ENCODE measurements at places on chromosomes 3 and 15. TPM values are rescaled to one million over a fixed set of nuclear protein-coding genes. Genes with fewer than 3 reads are reported as not detected.
A peak's percentile ranks its signal among the peaks of the same experiment; 100 is the strongest.

DNA sequence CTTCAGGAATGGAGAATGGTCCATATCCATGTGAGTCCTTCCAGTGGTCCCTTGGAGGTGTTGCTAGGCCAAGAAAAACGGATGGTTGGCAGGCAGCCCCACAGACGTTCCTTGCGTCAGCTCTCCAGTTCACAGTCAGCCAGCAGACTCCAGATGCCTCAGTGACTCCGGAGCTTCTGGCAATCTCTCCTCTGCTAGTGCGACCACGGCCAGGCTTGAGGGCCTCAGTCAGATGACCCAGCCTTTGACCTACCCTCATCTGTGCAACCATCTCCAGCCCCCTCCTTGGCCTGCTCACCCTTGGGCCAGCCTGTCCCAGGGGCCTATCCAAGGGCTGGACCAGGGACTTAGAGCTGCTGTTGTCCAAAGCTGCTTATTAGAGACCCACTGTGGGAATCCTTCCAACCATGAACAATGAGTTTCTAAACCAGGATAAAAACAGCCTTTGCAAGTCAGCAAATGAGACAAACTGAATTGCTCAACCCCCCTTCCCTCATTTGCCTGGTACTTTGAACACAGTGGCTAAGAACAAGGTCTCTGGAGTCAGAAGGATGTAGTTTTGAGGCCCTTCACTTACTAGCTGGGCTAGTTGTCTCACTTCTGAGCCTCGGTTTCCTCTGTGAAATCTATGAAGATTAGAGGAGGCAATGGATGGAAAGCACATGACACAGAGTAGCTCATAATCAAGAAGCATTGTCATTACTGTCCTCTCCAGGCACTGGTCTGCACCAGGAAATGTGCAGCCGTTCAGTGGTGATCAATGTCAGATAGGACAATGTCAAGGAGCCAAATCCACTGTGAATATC, 44.8 kb downstream of the ANP32A start:
- no peak overlapping the region for H3K4me3 ChIP-seq
- H3K27ac ChIP-seq: no peak overlapping the region
- peaks cover 9% of the 10 kb centered on the region for H3K36me3 ChIP-seq
- H3K27me3 ChIP-seq: no peaks in the 10 kb centered on the region
- no peak for DNase-seq

- H3K27ac ChIP-seq: no peak overlapping the region
- H3K4me3 ChIP-seq: no peak overlapping the region
- H3K27me3 ChIP-seq: no peaks in the 10 kb centered on the region
- H3K36me3 ChIP-seq: no peaks in the 10 kb centered on the region
- peak; percentile 45 for DNase-seq
Measured at GRCh38 chr3:121995161-121996137, 26.6 kb downstream of the ILDR1 start.

DNA sequence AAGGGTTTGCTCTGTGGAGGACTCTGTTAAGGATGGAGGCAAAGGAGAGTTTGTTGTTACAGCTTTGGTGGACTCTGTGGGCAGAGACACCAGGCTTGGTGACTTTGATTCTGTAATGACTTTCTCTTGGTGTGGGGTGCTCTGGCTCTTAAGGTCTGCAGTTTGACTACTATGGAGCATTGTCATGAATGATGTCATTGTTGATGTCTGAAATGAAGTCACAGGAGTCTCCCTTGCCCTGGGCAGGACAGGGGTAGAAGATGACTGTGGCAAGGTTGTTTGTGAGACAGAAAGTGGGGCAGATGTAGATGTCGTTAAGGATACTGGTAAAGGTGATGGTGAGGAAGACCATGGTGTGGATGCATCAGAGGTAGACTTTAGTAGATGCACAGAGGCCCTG, 42.7 kb downstream of the HEG1 start:
- H3K27me3 ChIP-seq: no peaks in the 10 kb centered on the region
- DNase-seq: no peak
- peaks cover 34% of the 10 kb centered on the region for H3K36me3 ChIP-seq
- no peak overlapping the region for H3K27ac ChIP-seq
- H3K4me1 ChIP-seq: peaks cover 18% of the 10 kb centered on the region
- no peak overlapping the region for H3K4me3 ChIP-seq

- no peaks in the 10 kb centered on the region for H3K36me3 ChIP-seq
- no peak overlapping the region for H3K4me3 ChIP-seq
- H3K27ac ChIP-seq: no peak overlapping the region
- H3K27me3 ChIP-seq: no peaks in the 10 kb centered on the region
Measured at GRCh38 chr15:40063563-40064011, 24.6 kb upstream of the SRP14 start.

- DNase-seq: no peak
- peaks cover 7% of the 10 kb centered on the region for H3K27me3 ChIP-seq
- no peak overlapping the region for H3K4me3 ChIP-seq
- H3K4me1 ChIP-seq: no peaks in the 10 kb centered on the region
- H3K36me3 ChIP-seq: peaks cover 2% of the 10 kb centered on the region
Measured at GRCh38 chr15:79027532-79028410, 62.8 kb downstream of the RASGRF1 start.

GRCh38 chr3:13792512-13793371, 87.1 kb downstream of the WNT7A start:
- no peaks in the 10 kb centered on the region for H3K36me3 ChIP-seq
- H3K4me1 ChIP-seq: peaks cover 1% of the 10 kb centered on the region
- H3K27ac ChIP-seq: no peak overlapping the region

TMED3 gene
- total RNA-seq: 37.9 TPM

HIGD2B gene
- 0.27 TPM for total RNA-seq

CADM2 gene
- total RNA-seq: not detected

- DNase-seq: peak; percentile 56
- H3K27me3 ChIP-seq: no peaks in the 10 kb centered on the region
- H3K4me3 ChIP-seq: no peak overlapping the region
- H3K27ac ChIP-seq: no peak overlapping the region
- no peaks in the 10 kb centered on the region for H3K36me3 ChIP-seq
Measured at GRCh38 chr15:52183562-52184173, 7.5 kb downstream of the GNB5 start.

GRCh38 chr3:98532275-98532637, 478 bp downstream of the GPR15 start:
- peaks cover 10% of the 10 kb centered on the region for H3K4me1 ChIP-seq
- H3K4me3 ChIP-seq: no peak overlapping the region
- H3K27me3 ChIP-seq: peaks cover 6% of the 10 kb centered on the region
- H3K27ac ChIP-seq: no peak overlapping the region

GRCh38 chr15:70362886-70363285, 265.2 kb upstream of the TLE3 start:
- H3K4me1 ChIP-seq: peaks cover 6% of the 10 kb centered on the region
- no peaks in the 10 kb centered on the region for H3K36me3 ChIP-seq
- no peak overlapping the region for H3K27ac ChIP-seq

- no peak overlapping the region for H3K4me3 ChIP-seq
- no peaks in the 10 kb centered on the region for H3K4me1 ChIP-seq
- H3K27me3 ChIP-seq: no peaks in the 10 kb centered on the region
- DNase-seq: no peak
- no peak overlapping the region for H3K27ac ChIP-seq
Measured at GRCh38 chr3:118128886-118129285, 905.8 kb downstream of the IGSF11 start.

GTPBP8 gene
- total RNA-seq: 62.8 TPM

DNA sequence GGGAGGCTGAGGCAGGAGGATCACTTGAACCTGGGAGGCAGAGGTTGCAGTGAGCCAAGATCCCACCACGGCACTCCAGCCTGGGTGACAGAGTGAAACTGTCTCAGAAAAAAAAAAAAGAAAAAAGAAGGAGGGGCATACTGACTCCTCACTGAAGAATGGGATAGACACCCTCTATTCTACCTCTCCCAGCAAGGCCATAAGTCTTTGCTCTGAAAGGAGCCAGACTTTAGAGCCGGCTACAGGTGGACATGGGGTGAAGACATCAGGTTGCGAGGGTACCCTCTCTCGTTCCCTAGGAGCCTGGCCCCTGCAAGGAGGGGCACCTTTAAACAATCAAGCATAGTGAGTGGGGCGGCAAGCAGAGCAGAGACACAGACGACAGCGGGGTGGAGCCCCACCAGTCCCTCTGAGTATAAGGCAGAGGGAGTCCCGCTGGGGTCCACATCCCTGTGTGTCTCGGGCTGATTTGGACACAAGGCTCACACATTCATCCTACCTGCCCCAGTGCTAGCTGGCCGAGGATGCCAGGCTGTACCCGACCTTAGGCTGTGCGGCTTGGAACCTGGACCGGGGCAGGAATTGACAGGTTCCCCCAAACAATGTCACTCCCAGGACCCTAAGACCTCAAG, 1.1 kb downstream of the GRAMD2A start:
- H3K36me3 ChIP-seq: peaks cover 33% of the 10 kb centered on the region
- H3K27ac ChIP-seq: no peak overlapping the region
- H3K4me1 ChIP-seq: peaks cover 18% of the 10 kb centered on the region
- H3K27me3 ChIP-seq: peaks cover 6% of the 10 kb centered on the region

GOLGA6A gene
- total RNA-seq: 0.84 TPM

- no peak overlapping the region for H3K4me3 ChIP-seq
- H3K27ac ChIP-seq: no peak overlapping the region
- peaks cover 73% of the 10 kb centered on the region for H3K4me1 ChIP-seq
- no peak for DNase-seq
Measured at GRCh38 chr15:67142767-67143100, 77.3 kb downstream of the SMAD3 start.

DNA sequence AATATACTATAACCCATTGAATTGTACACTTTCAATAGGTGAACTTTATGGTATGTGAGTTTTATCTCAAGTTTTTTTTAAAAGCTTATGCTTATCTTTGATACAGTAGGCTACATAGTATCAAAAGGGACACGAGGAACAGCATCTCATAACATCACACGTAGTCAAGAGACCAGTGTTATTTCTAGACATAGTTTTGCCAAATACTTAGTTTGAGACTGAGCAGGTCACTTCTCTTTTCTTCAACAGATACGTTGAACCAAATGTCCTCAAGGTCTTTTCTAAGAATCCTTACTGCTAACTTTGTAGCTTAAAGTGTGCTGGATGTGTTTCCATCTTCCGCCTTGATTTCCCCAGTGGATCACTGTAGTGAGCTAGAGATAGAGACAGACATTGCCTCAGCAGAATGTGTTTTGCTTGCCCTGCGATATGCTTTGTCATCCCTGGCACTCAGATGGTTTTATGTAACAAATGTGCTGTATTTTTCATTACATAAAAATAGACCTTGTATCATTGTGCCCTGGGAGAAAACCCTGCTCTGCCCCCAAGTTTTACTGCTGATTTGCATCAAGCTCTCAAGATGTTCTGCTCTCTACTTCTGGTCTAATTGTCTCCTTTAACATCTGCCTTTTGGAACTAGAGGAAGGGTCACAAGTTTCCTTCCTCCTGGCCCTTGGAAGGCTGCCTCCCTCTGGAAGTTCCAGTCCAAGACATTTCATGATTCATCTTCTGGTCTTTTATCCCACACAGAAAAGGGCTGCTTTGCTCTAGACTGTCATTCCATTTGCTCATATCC, 426.4 kb upstream of the RGMA start:
- H3K4me1 ChIP-seq: no peaks in the 10 kb centered on the region
- no peak overlapping the region for H3K4me3 ChIP-seq
- H3K36me3 ChIP-seq: no peaks in the 10 kb centered on the region

DNA sequence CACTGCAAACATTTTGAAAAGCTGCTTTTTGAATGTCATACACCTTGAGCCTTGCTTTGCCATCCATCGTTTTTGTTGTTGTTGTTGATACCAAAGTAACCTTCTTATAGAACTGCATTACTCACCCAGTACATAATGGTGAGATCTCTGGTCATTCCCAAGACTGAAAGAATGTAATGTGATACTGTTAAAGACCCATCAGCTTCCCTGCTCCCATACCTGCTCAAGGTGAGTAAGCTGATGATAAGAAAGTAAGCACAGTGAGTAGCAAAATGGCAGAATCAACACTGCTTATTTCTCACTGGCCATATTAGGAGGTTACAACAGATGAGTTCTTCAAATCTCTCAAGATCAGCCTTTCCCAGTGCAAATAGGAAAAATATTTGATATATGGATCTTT, 89.8 kb downstream of the CADPS start:
- H3K4me3 ChIP-seq: no peak overlapping the region
- no peaks in the 10 kb centered on the region for H3K36me3 ChIP-seq
- no peak for DNase-seq
- no peak overlapping the region for H3K27ac ChIP-seq
- no peaks in the 10 kb centered on the region for H3K4me1 ChIP-seq

GRCh38 chr15:60195611-60196010, 191.5 kb downstream of the FOXB1 start:
- H3K27ac ChIP-seq: no peak overlapping the region
- H3K27me3 ChIP-seq: peaks cover 21% of the 10 kb centered on the region
- no peaks in the 10 kb centered on the region for H3K36me3 ChIP-seq
- DNase-seq: no peak
- H3K4me3 ChIP-seq: no peak overlapping the region

ADAMTS17 gene
- total RNA-seq: 0.81 TPM

- H3K4me1 ChIP-seq: no peaks in the 10 kb centered on the region
- peaks cover 6% of the 10 kb centered on the region for H3K27me3 ChIP-seq
- H3K36me3 ChIP-seq: no peaks in the 10 kb centered on the region
- H3K27ac ChIP-seq: no peak overlapping the region
Measured at GRCh38 chr15:39156646-39157250, 424.1 kb upstream of the THBS1 start.

DNA sequence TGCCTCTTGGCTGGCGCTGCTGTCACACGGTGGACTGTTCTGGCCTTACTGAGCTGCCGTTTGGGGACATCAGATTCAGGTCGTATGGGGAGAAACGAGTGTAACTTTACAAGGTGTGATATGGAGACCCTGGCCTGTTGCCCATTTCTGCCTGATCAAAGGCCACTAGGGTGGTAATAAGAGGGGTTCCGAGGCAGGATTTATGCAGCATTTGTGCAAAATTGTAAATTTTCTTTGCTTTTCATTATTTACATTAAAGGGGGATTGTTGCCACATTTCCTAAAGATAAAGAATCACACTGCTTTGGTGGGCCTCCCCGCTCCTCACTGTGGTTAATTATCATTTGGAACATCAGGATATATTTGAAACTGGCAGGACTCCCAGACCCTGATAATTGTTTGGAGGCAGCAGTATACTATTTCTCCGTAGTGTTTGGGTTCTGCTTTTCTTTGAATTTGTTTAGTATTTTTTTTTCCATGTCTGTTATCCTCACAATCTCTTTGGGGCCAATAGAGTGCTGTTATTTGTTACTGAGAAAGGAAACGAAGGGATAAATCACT, 891 bp downstream of the NXPE3 start:
- DNase-seq: no peak
- no peaks in the 10 kb centered on the region for H3K27me3 ChIP-seq
- peaks cover 12% of the 10 kb centered on the region for H3K36me3 ChIP-seq
- H3K4me1 ChIP-seq: peaks cover 55% of the 10 kb centered on the region
- H3K4me3 ChIP-seq: peak overlapping the region; percentile 95
- H3K27ac ChIP-seq: peak overlapping the region; percentile 96

GRCh38 chr15:99965376-99965775, 232.1 kb upstream of the LYSMD4 start:
- no peak overlapping the region for H3K27ac ChIP-seq
- H3K27me3 ChIP-seq: no peaks in the 10 kb centered on the region

PAK6 gene
- not detected for total RNA-seq
